ENCODE measurements at places on chromosomes 11 and 22. TPM values are rescaled to one million over a fixed set of nuclear protein-coding genes. Genes with fewer than 3 reads are reported as not detected.

Gene INPP5J
- 503 TPM for total RNA-seq

Gene SEPTIN5
- 16.5 TPM for total RNA-seq

DNA sequence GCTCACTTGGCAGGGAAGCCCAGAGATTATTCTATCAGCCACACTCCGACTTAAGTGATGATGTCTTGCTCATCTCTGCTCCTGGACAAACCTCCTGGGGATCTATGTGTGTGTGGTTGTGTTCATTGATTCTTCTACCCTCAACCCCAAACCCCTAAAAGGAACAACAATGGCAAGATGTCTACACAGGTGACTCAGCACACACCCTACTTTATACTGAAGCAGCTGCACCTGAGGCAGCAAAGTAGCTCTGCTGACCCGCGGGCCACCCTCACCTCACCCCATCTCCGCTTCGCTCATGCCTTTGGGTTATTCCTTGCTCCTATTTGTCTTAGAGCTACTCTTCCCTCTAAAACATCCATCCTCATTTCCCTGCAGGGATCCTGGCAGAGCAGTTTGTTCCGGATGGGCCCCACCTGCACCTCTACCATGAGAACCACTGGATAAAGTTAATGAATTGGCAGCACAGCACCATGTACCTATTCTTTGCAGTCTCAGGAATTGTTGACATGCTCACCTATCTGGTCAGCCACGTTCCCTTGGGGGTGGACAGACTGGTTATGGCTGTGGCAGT lies 38.7 kb downstream of the TMEM45B start:
- no peak for DNase-seq

- DNase-seq: no peak
Measured at GRCh38 chr22:27493796-27494195, 307.8 kb downstream of the MN1 start.

Gene CNGA4
- total RNA-seq: not detected

- no peak for DNase-seq
Measured at GRCh38 chr22:21834869-21835268, 32.6 kb downstream of the MAPK1 start.

- DNase-seq: no peak
Measured at GRCh38 chr22:31241200-31241599, 29.1 kb downstream of the LIMK2 start.

Gene LIF
- total RNA-seq: 0.89 TPM

DNA sequence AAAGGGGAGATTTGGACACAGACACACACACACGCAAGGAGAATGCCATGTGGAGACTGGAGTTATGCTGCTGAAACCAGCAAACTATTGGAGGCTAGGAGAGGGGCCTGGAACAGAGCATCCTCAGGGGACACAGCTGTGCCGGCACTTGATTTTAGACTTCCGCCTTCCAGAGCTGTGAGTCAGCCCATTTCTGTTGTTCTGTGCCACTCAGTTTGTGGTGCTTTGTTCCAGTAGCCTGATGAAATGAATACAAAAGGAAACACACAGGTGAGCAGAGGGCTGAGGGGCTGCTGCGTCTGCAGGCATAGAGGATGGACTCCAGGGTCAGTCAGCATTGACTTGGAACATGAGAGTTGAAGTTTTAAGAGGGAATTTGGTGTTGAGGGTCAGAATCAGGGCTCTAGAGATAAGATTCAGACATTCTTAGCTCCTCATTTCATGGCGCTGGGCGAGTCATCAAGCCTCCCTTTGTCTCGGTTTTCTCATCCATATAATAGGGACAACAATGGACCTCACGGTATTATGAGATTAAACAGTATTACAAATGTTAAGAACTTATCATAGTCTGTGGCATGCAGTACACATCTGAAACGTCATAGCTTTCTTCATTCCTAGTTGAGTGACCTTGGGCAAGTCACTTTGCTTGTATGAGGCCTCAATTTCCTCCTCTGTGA lies 191.0 kb downstream of the MIAT start:
- DNase-seq: no peak

DNA sequence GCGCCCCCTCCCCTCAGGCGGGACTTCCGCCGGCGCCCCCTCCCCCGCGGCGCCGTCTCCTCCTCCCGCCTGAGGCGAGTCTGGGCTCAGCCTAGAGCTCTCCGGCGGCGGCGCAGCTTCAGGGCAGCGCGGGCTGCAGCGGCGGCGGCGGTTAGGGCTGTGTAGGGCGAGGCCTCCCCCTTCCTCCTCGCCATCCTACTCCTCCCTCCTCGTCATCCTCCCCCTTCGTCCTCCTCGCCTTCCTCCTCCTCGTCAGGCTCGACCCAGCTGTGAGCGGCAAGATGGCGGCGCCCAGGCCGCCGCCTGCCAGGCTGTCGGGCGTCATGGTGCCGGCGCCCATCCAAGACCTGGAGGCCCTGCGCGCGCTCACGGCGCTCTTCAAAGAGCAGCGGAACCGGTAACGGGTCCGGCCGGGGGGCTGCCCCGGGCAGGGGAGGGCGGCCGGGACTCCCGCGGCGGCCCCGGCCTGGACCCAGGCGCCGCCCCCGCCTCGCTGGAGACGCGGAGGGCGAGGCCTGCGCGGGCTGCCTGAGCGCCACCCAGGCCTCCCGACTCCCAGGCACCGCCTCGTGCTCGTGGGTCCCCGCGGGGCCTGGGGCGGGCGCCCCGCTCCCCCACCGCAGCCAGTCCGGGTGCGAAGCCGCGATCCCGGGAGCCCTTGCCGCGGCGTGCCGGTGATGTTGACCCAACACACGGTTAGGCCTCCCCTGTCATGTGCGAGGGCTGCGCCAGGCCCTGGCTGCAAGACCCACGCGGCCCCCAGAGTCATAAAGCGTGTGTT lies at the start of gene ATXN10:
Gene ATXN10 (plus strand): TSS at position 52 of the 781 bp plus-strand sequence. CDS start 230 bp downstream, at position 282.
- DNase-seq: peak; percentile 72

Gene PARVA
- total RNA-seq: 37.4 TPM

Gene SLC22A9
- not detected for total RNA-seq

Gene GAL3ST3
- total RNA-seq: 49.2 TPM

DNA sequence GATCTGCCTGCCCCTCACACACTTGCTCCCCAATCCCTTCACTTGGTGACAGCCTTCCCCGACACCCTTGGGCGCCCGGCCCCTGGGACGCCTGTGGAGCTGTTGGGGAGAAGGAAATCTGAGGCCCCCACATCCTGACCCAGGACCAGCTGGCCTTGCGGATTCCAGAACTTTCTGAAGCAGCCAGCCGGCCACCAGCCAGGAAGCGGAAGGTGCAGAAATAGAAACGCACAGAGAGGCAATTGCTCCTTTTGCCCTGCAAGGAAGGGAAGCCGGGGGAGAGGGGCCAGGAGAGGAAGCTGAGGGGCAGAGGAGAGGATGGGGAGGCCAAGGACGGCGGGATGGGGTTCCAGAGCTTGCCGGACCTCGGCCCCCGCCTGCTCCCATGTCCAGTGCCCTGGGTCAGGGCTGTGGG lies 66.7 kb upstream of the LINC01488 start:
- no peak for DNase-seq

GRCh38 chr11:131888230-131888855 lies 517.9 kb downstream of the NTM start:
- DNase-seq: no peak

- no peak for DNase-seq
Measured at GRCh38 chr11:24134879-24135589, 361.8 kb upstream of the LUZP2 start.

Gene PTPN5
- not detected for total RNA-seq

Gene SELENOM
- 501 TPM for total RNA-seq

DNA sequence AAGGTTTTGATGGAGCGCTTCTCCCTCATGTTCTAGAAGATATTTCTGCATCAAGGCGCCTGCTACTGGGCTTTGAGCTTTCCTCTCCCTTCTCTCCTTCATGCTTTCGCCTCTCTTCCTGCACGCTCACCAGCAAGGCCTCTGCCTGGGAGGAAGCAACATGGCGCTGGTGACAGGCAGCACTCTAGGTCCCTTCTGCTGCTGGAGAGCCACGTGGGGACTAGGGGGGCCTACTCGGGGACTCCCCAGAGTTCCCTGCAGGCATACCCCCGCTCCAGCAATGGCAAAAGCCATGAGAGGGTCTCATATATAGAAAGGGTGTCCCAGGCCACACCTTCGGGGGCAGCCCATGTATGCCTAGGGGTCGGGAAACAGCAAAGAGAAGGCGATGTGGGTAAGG lies 49.7 kb downstream of the GRIK4 start:
- DNase-seq: no peak

DNA sequence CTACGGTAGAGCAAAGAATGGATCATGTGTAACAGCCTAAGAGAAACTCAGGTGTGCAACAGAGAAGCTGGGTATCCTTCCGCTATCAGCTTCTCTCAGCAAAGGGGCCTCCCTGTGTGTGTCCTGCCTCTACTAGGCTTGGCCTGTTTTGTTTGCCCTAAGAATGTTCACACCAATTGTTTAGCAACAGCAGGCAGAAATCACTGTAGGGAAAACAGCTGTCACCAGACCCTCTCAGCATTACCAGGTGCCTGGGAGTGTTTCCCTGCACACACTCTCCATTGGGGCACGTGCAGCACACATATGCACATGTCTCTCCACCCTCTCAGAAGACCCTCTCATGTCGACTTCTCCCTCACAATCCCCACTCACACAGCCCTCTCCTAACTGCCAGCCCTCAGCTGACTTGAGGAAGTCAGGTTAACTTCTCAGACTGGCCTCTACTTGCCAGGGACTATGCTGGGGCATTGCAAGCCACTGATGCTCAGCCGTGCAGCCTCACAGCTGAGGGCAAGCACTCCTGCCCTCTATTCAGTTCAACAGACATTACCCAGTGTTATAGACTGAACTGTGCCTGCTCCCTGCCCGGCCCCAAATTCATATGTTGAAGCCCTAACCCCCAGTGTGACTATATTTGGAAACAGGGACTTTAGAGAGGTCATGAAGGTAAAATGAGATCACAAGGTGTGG lies 97.6 kb downstream of the TRIM29 start:
- no peak for DNase-seq

GRCh38 chr11:12189543-12190235 lies 79.3 kb downstream of the MICAL2 start:
- no peak for DNase-seq

Gene TBX1
- total RNA-seq: 34.3 TPM

DNA sequence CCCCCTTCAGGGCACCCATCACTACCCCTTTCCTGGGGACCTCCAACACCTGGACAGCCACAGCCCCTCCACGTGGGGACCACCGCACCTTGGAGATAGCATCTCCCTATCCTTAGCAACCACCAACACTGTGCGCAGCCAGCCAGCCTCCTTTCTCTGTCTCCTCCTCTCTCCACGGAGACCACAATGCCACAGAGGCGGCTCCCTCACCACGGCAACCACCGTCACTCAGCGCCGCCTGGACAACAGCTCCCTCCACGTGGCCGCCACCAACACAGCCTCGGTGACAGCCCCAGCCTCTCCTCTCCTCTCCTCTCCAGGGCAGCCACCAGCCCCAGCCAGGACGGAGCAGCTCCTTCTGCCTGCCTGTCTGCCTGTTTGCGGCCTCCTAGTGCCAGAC lies 10.5 kb downstream of the ELFN2 start:
- DNase-seq: no peak

Gene FERMT3
- total RNA-seq: 9.4 TPM

Gene HPX
- not detected for total RNA-seq

DNA sequence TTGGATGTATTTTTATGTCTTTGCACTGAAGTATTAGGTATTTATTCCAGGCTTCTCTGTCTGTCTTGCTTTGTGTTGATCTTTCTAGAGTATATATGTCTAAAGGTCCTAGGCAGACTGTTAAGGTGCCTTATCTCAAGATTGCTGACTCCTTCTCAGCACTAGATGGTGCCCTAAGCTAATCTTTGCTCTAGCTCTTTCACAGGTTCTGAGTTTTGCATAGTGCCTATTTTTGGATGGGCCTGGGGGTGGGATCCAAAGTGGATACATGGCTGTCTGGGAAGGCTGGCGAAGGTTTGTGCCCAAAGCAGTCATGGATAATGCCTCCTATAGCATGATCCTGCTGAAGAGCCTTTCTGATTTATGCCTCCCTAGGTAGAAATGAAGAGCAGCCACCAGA lies 154.9 kb downstream of the TRPC6 start:
- no peak for DNase-seq

DNA sequence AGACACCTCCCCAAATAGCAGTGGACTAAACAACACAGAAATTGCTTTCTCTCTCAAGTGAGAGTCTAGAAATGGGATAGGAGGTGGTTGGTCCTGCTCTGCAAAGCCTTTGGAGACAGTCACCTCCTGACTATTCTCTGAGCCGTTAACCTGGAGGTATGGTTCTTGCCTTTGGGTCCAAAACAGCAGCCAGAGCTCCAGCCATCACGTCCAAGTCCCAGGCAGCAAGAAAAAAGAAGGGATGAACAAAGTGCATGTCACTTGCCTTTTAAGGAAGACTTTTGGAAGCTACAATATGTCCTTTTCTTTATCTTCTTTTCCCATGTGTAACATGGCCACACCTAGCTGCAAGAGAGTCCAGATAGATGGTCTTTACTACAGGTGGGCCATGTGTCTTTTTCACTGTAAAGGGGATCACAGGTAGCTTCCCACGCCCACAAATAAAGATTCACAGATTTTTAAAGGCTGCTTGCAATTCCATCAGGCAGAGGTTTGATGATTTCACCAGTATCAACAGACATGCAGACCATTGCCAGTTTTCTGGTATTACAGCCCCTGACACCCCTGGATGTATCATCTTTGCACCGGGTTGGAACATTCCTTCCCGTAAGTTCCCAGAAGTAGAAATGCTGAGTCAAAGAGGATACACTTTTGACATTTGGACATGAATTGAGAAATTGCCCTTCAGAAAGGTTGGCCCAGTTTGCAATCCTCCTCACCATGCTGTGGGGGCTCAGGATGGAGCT lies 66.0 kb downstream of the MYEOV start:
- DNase-seq: no peak

Gene MS4A15
- not detected for total RNA-seq

GRCh38 chr22:20091690-20092476 lies 11.8 kb downstream of the DGCR8 start:
- no peak for DNase-seq

GRCh38 chr11:81476345-81476744 lies 1257.3 kb downstream of the FAM181B start:
- no peak for DNase-seq

GRCh38 chr11:13831696-13832095 lies 130.8 kb upstream of the SPON1 start:
- DNase-seq: peak; percentile 13

DNA sequence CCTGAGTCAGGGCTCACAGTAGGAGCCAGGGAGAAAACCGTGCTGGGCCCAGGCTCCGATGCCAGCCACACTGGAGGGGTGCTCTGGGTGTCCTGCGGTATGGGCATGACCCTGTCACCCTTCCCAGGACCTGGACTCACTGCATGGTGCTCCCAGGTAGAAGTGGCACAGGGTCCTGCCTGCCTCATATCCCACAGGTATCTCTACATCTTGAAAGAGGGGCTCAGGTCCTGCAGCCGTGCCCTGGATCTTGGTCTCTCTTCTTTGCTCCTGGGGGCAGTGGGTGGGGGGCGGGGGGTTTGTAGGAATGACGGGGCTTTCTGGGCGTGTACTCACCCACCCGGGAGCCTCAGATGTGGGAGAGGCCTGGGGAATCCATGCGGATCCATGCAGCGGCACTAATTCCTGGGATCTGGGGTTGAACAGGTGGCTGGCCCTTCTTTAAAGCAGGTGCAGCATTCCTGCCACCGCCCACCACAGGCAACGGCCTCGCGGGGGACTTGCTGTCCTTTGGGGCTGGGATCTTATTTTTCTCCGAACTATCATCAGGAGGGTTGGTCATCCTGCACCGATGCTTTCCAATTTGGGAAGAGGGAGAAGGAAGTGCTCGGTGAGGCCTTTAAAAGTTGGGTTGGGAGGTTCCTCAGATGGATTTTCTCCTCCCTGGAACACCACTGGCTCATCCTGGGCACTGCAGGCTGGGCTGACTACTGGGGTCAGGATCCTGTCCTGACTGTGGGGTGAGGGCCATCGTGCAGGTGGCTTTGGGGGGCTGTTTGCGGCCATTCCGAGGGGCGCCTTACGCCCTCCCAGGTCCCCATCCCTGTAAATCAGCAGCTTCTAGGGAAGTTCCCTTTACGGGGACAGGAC lies 886.4 kb downstream of the BRD1 start:
- DNase-seq: no peak
